ENCODE measurements at places on chromosomes 4 and X.

DNA sequence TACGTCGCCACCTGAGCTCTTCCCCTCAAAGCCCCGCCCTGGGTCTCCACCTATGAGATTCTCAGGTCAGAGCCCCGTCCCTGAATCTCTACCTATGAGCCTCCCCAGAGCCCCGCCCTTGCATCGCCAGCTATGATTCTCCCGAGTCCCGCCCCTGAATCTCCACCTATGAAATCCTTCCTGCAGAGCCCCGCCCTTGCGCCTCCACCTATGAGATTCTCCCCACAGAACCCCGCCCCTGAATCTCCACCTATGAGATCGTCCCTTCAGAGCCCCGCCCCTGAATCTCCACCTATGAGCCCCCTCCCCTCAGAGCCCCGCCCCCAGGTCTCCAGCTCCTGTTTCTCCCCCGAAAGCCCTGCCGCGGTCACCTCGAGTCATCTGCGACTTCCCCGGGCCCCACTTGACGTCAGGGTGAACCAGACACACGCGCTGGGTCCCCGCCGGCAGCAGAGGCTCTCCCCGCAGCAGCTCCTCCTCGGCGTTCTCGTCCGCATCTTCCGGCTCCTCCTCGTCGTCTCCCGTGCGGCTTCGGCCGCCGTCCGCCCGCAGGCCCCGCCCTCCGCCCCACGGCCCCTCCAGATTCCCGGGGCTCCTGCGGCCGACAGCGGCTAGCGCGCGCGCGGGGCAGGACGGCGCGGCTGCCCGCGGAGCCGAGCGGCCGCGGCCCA is 393 bp downstream of the GTPBP6 start:
- peak; percentile 98 for DNase-seq

GRCh38 chr4:77496457-77496856 is 109.2 kb upstream of the CXCL13 start:
- DNase-seq = no peak

DNA sequence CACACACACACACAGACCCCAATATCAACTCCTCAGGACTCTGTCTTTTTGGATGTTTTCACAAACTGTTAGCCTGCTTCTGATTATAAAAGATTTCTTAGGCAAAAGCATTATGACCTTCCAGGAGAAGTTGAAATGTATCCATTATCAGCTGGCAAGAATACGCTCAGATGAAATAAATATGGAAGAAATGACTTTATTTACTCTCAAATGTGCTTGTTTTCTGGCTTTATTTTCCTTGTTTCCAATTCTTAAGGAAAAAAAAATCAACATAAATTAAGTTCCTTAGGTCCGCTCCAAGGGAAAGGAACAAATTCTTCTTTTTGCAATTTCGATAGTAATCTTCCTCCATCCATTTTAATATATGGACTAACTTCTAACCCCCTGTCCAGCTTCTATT is 175.6 kb upstream of the HCCS start:
- no peak for DNase-seq

DNA sequence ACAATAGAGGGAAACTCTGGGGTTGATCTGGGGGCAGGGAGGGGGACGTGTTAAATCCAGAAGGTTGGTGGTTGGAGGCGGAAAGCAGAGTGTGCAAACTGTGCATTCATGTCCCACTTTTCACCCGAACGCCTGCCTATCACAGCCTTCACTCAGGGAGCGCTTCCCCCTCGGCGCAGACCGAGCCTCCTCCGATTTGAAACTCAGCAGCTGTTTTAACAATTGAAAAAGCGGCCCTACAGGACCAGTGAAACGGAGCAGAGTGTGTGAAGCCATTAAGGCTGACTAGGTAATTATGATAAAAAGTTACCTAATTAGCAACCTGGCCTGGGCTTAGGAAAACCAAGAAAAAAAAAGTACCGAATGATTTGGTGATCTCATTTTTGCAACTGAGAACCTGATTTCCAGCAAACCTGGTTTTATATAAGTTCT is 685 bp upstream of the NDNF start:
- no peak for DNase-seq

DNA sequence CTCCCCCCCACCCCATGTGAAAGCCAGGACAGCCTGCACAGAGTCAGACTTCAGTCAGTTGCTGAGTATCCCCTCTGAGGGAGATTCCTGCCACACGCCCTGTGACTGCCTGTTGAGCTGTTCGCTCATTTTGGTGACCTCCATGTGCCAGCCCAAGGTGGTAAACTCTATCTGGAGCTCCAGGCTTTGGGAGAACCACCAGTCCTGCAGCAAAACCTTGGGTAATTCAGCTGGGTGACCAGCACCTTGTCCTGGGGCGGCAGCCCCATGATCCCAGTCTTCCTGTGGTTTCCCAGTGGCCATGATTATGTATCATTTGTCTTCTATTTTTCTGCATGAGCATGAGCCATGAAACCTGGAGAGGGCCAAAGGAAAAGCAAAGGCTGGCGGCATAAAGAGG is 73.4 kb downstream of the NBDY start:
- no peak for DNase-seq

DNA sequence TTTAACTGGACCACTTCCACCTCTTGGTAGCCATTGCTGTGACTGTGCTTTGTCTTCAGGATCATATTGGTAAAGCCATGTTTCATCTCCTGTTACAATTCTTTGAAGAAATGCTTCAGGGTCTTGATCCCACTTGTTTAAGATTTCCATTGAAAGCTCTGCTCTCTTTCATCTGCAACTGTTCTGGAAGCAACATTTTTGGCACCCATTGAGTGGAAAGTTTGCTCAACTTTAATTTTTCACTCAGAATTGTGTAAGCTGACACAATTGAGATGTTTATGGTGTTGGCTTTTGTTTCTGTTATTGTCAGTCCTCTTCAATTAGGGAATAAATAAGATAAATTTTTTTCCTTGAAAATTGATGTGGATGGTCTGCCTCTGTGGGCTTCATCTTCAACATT is 237.4 kb downstream of the MAPK10 start:
- DNase-seq = no peak

DNA sequence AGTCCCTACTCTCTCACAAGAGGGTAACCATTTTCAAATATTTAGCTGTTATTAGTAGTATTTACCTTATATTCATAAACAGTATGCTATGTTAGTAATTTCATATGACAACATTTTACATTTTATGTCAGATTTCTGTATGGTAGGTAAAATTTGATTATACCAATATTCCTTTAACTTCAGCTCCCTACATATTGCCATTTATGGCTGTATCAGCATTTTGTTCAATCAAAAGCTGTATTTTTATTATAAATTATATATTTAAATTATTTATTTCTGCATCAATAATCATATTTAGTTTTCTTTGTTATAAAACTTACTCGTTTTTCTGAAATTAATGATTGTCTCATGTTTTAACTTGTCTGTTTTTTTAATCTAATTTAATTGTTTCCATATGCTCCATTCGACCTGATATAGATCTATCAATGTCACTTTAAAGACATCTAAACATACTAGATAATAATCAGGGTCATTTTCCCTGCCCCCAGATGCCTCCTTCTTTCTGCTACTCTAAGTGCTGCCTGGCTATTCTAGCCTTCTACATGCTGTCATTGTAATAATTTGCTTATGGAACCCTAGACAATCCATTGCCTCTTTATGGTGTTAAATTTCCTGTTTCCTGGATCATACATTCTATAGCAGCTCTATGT is 1976.7 kb upstream of the ADGRL3 start:
- DNase-seq = no peak

- DNase-seq = no peak
Observed at GRCh38 chr4:99090481-99091215, 2.1 kb upstream of the ADH5 start.

DNA sequence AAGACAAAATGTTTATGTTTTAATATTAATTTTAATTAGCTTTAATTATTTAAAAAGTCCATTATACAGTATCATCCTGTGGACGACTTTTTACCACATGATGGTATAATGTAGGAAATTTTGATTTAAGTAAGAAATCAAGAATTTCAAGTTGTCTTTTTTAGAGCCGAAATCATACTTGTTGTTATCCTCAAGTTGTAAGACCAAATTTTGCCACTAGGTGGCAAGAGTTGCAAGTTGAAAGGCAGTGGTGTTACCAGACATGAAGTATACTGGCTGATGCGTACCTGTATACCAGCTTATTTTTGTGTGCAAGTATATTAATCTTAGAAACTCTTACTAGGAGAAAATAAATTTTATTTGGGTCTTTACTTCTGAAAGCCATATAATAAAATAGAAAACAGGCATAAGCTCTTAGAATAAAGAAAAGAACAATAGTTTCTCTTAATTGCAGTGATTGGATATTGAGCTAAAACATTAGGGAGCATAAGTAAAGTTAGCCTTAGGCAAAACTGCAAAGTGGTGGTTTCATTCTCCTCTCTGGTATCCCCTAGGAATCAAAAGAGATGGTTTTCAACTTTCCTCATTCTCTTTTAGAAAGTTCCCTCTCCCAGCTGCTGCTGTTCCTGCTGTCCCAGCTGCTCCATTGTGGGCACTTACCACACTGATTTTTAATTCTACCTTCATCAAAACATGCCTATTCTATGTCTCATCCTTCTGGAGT is 118.0 kb upstream of the WDFY3 start:
- peak; percentile 30 for DNase-seq

DNA sequence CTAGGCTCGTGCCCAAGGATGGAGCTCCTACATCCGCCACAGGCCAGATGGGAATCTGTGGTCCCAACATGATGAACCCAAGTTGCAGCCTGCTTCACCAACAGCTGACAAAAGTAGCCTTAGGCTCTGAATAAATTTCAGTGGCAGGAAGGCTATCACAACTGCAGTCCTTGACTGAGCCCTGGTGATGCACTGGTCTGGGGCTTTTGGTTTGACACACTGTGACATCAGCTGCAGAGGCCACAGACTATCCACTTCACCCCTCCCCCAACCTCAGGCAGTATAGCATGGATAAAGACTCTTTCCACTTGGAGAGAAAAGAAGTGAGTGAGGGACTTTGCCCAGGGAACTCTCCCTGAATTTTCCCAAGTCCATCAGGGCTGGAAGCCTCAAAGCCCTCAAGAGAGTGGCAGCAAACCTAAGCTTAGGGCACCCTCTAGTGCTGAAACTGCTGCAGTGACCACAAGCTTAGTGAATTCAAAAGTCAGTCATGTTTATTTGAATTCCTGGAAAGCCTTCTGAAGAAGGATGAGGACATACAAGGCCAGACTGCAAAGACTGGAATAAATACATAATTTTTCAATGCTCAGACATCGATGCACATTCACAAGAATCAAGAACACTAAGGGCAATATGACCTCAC is 135.0 kb upstream of the TENT5D start:
- no peak for DNase-seq

DNA sequence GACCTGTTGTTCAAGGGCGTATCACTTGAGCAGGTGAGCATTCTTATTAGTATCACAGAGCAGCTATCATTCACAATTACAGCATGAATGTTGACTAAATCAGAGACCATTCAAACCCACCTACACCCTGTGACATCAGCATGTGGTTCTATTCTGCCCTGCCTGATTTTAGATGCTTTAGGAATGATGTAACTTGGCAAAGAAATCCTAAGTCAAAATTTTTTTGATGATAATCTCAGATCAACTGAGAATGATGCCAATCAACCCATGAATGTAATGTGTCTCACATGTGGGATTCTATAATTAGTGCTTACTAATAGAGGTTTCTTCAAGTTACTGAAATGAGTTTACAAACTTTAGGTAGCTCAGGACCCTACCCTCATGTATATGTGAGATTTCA is 13.4 kb upstream of the CHIC2 start:
- no peak for DNase-seq

DNA sequence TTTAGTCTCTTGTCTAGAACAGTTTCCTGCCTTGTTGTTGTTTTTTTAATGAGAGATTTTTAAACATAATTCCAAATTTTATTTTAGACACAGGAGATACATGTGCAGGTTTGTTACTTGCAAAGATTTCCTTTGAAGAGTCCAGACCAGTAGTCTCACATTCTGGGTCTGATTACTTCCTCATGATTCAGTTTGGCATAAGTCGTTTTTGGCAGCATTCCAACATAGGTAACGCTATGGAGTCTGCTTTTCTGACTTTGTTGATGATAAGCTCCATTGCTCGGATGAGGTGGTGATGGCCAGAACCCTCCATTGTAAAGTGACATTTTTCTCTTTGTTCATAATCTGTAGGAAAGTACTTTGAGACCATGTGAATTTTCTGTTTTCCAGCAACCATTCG is 74.7 kb downstream of the CLCN4 start:
- no peak for DNase-seq

- DNase-seq = no peak
Observed at GRCh38 chrX:45749375-45749774, 548.7 kb upstream of the DIPK2B start.

DNA sequence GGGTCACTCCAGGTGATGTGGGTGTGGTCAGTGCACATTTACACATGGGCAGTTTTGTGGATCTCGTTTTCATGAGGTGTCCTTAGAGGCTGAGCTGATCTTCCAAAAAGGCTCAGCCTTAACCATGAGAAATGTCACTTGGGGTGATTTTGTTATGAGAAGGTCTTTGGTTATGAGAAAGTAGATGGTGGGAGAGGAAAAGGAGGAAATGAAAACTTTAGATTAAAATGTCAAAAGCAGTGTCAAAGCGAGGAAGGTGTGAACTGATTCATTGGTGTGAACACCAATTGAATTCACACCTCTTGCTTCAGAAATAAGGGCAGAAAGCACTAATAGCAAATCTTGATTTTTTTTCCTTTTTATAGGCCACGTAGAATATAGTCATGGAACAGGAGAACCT is 100.2 kb upstream of the ANXA3 start:
- DNase-seq = no peak
